ENCODE measurements at places on chromosomes 5 and 9. TPM values are rescaled to one million over a fixed set of nuclear protein-coding genes. Genes with fewer than 3 reads are reported as not detected.

Gene HSPB3
- 132 TPM for polyA plus RNA-seq

Gene GFI1B
- polyA plus RNA-seq, result 0.87 TPM

Gene SPINK4
- not detected for polyA plus RNA-seq

DNA sequence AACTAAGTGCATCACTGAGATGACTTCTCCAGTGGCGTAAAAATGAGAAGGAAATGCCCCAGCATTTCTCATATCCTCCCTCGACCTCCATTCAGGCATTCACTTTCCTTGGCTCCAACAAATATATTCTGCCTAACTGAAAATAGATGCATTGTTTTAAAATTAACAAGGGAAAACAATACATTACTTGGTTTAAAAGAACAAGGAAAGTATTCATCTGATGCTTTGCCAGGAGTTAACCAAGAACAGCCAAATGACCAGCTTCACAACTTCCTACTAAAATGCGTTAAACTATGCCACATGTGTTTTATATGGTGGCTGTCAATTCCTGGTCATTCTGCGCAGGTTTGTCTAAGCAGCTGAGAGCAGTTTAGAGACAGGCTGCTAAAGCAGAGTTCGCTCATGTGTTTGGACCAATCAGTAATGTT is 121.4 kb downstream of the GNAQ start:
- no peak for DNase-seq

DNA sequence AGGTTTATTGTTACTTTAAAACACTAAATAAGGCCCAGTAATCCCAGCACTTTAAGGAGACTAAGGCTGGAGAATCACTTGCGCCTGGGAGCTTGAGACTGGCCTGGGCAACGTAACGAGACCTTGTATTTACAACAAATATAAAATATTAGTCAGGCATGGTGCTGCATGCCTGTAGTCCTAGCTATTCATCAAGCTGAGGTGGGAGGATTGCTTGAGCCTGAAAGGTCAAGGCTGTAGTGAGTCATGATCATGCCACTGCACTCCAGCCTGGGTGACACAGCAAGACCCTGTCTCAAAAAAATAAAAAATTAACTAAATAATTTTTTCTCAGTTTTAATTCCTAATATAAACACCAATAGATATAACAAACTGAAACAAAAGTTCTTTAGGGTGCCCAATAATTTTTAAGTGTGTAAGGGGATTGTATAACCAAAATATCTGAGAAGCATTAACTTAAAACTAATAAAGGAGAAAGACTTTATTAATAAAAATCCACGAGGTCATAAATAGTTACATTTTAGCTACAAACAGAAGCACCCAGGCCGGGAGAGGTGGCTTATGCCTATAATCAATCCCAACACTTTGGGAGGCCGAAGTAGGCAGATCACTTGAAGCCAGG is 32.7 kb downstream of the FAM13B start:
- DNase-seq, result no peak

- no peak for DNase-seq
These were observed 97.8 kb upstream of the CD180 start for GRCh38 chr5:67294266-67294938.

- no peak for DNase-seq
These were observed 13.8 kb downstream of the LCN9 start for GRCh38 chr9:135676891-135677290.

- DNase-seq, result peak; percentile 70
These were observed 163.6 kb downstream of the SREK1 start for GRCh38 chr5:66307647-66308241.

GRCh38 chr5:33371660-33372059 is 69.1 kb upstream of the TARS1 start:
- no peak for DNase-seq

Gene NR2F1-AS1
- polyA plus RNA-seq, result 3.6 TPM

DNA sequence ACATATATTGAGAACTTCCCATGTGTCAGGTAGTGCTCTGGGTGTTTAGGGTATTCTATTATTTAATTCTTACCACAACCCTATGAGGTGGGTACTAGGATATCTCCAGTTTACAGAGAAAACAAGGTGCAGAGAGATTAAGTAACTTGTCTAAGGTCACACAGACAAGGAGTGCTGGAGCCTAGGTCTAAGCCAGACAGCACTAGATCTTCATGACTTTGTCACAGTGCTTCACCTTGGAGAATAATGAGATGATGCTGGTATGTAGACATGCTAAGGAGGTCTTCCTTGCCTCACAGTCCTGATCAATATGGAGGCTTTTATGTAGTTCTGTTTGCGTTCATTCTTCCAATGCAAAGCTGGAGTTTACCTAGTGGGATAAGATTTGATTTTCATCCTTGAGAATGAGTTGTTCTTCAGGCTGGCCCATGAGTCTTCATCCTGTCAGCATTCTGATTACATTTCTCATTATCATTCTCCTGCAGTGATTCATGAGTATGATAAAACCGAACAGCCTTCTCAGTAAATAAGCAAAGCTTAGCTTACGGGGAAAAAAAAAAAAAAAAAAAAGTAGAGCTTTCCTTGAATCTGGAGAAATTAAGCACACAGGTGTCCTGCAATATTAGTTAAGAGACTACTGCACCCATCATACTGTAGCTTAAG is 176.3 kb downstream of the C9orf152 start:
- DNase-seq, result no peak

DNA sequence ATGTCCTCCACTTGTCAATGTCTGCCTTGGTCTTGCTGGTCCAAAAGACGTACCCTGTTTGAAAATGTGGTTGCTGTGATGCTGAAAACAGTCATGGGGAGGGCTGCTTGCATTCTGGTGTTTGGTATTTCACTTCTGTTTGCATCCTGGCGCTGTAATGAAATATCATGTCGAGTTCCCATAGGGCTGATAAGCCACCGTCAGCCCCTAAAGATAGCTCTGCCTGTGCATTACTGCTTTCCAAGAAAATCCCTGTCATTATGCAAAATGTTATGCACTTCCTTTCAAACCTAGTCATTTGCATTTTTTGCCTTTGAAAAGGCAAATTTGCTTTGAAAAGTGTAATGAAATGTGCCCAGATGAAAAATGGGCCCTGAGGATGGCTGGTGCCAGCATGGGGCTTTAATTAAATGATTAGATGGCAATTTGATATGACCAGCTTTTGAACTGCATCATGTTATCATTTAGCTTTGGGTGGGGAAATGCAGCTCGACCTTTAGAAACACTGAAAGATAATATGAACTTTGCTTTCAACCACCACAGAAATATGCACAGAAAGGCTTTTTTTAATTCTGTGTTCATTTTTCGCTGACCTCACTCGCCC is 374.4 kb upstream of the SGCD start:
- no peak for DNase-seq

Gene PALM2AKAP2
- polyA plus RNA-seq, result 29.9 TPM

- peak; percentile 70 for DNase-seq
These were observed 19.3 kb upstream of the PPP2CA start for GRCh38 chr5:134245101-134245604.

- DNase-seq, result no peak
These were observed 191.8 kb downstream of the MEF2C start for GRCh38 chr5:88691230-88691582.

Gene PAEP
- polyA plus RNA-seq, result not detected

DNA sequence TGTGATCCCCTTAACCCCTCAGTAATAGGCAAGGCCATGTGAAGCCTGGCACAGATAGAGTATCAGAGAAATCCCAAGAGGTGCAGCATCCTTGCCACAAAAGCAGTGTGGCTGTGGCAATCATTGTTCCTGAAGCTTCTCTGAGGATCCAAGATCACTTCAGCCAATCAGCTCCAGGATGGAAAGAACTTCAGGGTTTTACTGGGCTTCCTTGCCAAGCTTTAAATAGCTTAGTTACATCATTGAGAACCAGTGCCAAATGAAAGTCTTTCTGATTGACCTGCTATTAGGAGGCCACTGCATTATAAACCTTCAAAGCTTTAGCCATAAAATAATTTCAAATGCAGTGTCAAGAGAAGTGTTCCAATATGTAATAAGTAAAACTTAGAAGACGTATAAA is 430.6 kb downstream of the PIK3R1 start:
- DNase-seq, result peak; percentile 31

- DNase-seq, result no peak
These were observed 44.8 kb downstream of the LURAP1L start for GRCh38 chr9:12819436-12820185.

DNA sequence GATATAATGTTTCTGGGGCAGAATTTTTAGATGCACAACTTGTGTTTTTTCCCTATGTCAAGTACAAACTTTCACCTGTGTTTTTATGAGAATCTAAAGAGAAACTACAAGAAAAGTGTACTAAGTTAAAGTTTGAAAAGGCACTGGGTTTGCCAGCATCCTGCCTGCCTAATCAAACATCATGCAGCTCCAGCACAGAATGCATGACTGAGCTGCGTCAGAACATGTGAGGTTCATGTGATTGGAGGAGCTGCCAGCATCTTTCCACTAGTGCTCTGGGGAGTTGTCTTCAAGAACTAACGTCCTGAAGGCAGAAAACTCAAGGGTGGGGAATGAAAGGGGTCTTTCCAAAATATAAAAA is 46.1 kb upstream of the RIC1 start:
- DNase-seq, result no peak

Gene MEIKIN
- polyA plus RNA-seq, result not detected

Gene OSMR
- polyA plus RNA-seq, result 8.1 TPM

Gene SPATA31E1
- not detected for polyA plus RNA-seq

Gene ZNF474
- polyA plus RNA-seq, result 1.1 TPM

DNA sequence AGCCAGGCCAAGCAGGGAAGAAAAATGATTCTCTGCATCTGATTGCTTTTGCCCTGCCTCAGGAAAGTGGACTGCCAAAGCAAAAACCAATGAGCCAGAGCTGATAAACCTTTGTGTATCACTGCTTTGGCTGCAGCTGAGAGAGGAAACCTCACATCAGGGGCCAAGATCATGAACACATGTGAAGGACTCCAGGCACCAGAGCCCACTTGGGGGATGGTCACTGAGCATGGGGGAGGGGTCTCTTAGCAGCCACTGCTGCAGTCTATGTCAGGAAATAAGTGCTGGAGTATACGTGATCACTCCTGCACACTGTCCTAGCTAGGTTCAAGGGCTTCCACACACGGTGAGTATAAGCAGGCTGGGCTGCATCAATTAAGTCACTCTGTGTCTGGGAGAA is 229.9 kb downstream of the SPOCK1 start:
- DNase-seq, result no peak

DNA sequence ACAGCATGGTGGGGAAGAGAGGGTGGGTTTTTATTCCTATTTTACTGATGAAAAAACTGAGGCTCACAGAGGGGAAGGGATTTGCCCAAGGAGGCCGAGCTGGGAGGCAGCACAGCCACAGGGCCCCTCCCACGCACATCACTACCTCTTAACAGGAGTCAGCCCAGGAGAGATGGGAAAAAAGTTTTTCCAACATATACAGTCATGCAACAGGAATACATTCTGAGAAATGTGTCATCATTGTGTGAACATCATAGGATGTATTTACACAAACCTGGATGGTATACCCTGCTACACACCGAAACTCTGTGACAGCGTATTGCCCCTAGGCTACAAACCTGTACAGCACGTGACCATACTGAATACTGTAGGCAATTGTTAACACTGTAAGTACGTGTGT is 11.6 kb downstream of the TRAF1 start:
- DNase-seq, result no peak

Gene TGFBR1
- 25.8 TPM for polyA plus RNA-seq

Gene CARTPT
- polyA plus RNA-seq, result not detected

Gene RNF14
- polyA plus RNA-seq, result 48.0 TPM

GRCh38 chr9:32579706-32580331 is 6.9 kb upstream of the NDUFB6 start:
- DNase-seq, result peak; percentile 58

DNA sequence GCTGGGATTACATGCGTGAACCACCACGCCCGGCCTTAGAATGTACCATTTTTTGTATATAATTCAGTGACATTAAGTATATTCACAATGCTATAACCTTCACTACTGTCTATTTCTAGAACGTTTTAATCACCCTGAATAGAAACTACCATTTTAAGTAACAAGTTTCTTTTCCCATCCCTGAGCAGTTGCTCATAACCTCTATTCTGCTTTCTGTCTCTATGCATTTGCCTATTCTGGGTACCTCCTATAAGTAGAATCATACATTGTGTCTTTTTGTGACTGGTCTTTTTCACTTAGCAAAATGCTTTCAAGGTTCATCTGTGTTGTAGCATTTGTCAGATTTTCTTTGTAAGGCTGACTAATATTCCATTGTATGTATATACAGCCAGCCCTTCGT is 39.9 kb downstream of the DDX46 start:
- no peak for DNase-seq

- no peak for DNase-seq
These were observed 27.0 kb upstream of the SLC6A3 start for GRCh38 chr5:1471997-1472963.

- no peak for DNase-seq
These were observed 238.4 kb downstream of the NR2F1-AS1 start for GRCh38 chr5:93342563-93343061.

- DNase-seq, result no peak
These were observed 16.1 kb downstream of the TXN start for GRCh38 chr9:110240198-110240597.

DNA sequence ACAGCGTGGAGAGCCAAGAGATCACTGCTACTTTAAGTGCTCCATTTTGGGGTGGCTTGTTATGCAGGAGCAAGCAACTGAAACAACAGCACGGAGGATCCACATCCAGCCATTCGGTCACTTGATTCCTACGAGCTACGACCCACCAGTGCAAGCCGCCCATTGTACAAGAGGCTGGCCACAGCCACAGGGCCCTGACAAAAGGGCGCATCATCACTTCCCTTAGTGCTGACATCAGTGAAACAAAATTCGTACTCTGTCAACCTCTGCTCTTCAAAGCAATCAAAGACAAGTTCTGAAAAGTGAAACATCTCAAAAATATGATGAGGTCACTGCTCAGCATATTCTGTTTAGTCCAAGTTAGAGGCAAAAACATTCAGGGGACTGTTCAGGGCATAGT is 168.4 kb downstream of the GADD45G start:
- DNase-seq, result no peak

DNA sequence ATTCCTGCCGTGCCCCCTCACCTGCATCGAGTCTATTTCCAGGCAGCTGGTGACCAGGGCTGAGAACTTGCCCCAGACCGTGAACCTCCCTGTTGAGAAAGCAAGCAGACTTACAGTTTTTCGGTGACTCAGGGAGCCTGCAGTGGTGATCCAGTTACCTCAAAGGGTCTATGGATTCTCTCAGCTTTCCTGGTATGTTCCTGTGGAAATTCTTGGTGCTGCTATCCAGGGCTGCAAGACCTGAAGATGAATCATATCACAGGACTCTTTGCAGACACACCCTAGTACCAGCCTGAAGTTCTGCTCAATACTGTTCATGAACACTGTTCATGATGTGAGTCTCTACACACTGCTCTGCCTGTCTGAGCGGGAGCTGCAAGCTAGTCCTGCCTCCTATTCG is 154.7 kb downstream of the WDR70 start:
- DNase-seq, result no peak

GRCh38 chr5:116531635-116532034 is 43.0 kb downstream of the SEMA6A start:
- no peak for DNase-seq

Gene SPOUT1
- 28.1 TPM for polyA plus RNA-seq

GRCh38 chr9:89379508-89380115 is 61.3 kb downstream of the SECISBP2 start:
- no peak for DNase-seq

DNA sequence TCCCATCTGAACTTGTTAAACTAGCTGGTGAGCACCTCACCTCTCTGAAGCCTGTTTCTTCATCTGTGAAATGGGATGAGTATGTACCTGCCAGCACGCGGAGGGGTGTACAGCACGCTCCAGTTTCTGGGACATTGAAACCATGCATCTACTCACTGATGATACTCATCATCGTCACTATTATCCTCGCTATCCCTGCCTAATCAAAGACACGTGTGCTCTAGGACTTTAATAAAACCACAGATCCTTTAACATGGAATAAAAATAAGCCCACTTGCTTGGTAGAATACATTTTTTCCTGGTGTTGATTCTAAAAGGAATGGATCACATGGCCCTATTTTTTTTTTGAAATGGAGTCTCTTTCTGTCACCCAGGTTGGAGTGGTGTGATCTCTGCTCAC is 37.3 kb upstream of the POMT1 start:
- DNase-seq, result no peak
